ENCODE measurements at places on chromosomes 1 and 21.

GRCh38 chr1:40909281-40909680 is 47.1 kb upstream of the CITED4 start:
- DNase-seq, result no peak

DNA sequence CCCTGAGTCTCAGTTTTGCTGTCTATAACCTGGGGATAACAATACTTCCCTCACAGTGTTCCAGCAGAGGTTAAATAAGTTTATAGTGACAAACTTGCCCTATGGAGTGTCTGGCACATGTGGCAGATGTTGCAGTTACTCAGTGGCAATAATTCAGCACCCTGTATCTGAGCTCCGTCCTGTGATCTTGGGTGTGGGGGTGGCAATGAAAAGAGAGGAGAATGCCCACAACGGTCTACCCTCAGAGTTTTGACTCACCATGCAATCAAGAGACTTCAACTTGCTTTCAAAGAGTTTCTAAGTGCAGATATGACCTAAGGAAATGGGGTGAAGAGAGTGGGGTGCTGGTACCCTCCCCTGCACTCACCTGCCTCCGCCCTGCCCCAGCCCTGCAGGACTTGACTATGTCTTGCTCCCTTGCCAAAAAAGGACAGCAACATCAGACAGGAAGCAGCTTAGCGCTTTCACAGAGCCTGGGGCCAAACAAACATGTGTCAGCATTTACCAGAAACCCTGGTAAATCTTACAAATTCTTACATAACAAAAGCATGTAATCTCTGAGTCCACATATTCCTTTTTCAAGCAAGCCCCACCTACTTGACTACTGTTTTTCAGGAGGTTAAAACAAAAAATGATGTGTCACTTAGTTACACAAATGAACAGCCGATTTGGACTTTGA is 185.1 kb upstream of the CAMK1G start:
- no peak for DNase-seq

- DNase-seq, result no peak
These were observed 1.2 kb upstream of the CLEC20A start for GRCh38 chr1:178497903-178498478.

GRCh38 chr1:62593825-62594394 is 3.4 kb upstream of the ANGPTL3 start:
- DNase-seq, result no peak

- DNase-seq, result no peak
These were observed 977.9 kb downstream of the ADGRL2 start for GRCh38 chr1:82778612-82779011.

- no peak for DNase-seq
These were observed at the start of gene MROH9 for GRCh38 chr1:170935231-170935630. TSS of gene MROH9 (plus strand) at chr1:170935534. CDS start at chr1:170945557, 10,023 bp downstream.

DNA sequence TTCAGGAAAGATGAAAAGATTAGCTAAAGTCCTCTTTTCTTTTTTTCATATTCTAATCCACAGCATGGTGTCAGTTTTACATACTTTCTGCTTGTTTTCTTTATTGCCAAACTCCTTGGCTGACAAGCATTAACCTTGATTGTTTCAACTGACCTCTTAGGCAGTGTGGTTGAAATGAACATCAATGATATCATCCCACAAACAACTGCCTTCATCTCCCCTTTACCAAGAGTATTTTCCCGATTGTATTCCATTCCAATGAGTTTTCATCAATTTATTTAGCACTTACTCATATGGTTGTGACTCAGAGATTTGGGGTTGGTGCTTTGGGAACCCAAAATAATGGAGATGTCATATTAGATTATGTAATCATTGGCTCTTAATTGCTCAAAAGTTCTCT is 71.8 kb downstream of the SPAG17 start:
- DNase-seq, result no peak

GRCh38 chr1:192805832-192806323 is 3.0 kb upstream of the RGS2 start:
- no peak for DNase-seq

DNA sequence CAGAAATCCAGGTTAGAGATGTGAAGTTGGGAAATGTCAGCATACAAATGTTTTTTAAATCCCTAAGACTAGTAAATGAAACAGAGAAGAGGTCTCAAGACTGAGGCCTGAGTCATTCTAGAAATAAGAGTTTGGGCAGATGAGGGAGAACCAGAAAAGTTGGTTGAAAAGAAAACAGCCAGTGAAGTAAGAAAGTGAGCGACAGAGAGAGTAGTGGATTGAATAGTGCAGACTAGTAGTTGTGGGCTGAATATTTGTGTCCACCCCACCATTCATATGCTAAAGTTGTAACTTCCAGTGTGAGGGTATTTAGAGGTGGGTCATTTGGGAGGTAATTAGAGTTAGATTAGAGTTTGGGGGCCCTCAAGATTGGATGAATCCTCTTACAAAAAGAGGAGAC is 889.2 kb downstream of the TTLL7 start:
- DNase-seq, result no peak

- DNase-seq, result peak; percentile 60
These were observed 2.9 kb upstream of the SEMA4A start for GRCh38 chr1:156150333-156151011.

Measured in stimulated activated naive CD8-positive, alpha-beta T cell treated with anti-CD3 and anti-CD28 coated beads, Interleukin-15, Interleukin-2, amounts not matched to agents 100 U/mL and 50 U/mL, for 24 hours (primary cell).